ENCODE measurements at places on chromosomes 3 and 15. TPM values are rescaled to one million over a fixed set of nuclear protein-coding genes. Genes with fewer than 3 reads are reported as not detected.

DNA sequence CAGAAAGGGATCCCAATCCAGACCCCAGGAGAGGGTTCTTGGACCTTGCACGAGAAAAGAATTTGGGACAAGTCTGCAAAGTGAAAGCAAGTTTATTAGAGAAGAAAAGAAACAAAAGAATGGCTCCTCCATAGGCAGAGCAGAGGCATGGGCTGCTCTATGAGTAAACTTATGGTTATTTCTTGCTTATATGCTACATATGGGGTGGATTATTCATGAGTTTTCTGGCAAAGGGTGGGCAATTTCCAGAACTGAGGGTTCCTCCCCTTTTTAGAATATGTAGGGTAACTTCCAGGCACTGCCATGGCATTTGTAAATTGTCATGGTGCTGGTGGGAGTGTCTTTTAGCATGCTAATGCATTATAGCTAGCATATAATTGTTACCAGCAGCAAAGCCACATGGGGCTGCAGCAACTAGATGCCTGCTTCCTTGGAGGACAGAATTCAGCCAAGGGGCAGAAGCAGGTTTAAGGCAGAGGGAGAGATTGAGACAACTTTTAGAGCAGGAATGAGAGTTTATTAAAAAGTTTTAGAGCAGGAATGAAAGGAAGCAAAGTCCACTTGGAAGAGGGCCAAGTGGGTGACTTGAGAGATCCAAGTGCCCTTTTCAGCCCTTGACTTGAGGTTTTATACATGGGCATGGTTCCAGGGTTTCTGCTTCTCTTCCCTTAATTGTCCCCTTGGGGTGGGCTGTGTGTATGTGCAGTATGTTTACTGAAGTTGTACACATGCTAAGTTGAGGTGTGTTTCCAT, 41.3 kb downstream of the METTL6 start:
- DNase-seq = no peak

DNA sequence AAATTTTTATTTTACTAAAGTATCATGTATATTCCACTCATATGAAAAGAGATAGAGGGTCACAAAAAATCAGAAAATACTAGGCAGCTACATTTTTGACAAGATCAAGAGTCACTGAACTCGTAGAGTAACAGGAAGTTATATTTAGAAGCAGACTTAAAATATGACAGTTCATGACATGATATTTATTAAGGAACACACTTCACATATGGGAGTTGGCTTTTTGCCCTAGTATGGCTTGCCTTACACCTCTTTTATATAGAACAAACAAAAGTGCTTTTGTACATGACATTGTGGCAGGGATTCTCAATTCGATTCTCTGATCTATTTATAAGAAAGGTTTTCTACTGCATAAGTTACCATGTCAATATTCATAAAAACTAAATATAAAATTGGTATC, 80.1 kb upstream of the GBE1 start:
- DNase-seq = no peak

The NR1I2 gene
- total RNA-seq = not detected

The GALNT15 gene
- 2.1 TPM for total RNA-seq

The HTR3E gene
- total RNA-seq = not detected

DNA sequence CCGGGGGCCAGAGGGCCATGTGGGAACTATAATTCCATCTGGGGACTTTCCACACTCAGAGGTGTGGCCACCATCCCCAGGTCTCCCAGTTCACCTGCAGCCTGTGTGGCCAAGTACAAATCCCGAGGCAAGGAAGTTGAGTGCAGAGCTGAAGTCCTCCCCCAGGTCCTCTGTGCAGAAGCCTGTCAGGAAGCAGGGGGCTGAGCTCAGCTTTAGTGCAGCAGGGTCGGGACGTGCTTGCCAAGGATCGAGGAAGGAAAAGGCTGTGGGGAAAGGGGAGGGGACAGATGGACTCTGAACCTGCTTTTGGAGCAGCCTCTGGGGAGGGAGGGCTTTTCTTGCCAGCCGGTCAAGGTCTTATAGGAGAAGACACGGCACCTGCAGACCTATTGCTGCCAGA, 67.7 kb downstream of the CHRNA7 start:
- no peak for DNase-seq

DNA sequence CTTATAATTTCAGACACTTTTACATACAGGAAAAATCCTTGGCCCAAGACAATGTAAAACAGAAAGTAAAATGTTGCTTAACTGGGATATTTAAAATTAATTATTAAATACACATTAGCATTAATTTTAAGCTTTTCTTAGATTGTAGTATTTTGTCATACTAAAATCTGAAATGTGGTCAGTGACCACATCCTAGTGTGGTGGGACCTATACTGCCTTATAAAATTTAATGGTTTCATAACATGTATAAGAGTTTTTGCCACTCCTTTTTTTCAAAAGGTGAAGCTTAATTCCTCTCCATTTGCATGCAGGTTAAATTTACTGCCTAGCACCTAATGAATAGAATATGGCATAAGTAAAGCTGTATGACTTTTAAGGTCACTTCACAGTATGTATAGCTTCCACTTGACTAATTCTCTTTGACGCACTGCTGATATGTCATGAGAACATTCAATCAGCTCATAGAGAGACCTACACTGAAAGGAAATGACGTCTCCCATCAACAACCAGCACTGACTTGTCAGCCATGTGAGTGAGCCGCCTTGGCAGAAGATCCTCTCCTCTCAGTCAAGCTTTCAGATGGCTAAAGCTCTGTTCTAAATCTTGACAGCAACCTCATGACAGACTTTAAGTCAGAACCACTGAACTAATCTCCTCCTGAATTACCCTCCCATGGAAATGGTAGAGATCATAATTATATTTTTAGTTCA, 847.8 kb downstream of the SI start:
- no peak for DNase-seq

GRCh38 chr3:172685331-172686214, 25.3 kb downstream of the NCEH1 start:
- DNase-seq = peak; percentile 58

- no peak for DNase-seq
Observed at GRCh38 chr3:195597848-195598247, 14.1 kb upstream of the APOD start.

GRCh38 chr3:185537369-185537970, 14.9 kb downstream of the LIPH start:
- DNase-seq = peak; percentile 68

The GJD2 gene
- total RNA-seq = not detected

GRCh38 chr3:136490646-136491405, 240.7 kb downstream of the PCCB start:
- no peak for DNase-seq

GRCh38 chr3:41188306-41188705, 11.0 kb upstream of the CTNNB1 start:
- DNase-seq = no peak

The SST gene
- not detected for total RNA-seq

DNA sequence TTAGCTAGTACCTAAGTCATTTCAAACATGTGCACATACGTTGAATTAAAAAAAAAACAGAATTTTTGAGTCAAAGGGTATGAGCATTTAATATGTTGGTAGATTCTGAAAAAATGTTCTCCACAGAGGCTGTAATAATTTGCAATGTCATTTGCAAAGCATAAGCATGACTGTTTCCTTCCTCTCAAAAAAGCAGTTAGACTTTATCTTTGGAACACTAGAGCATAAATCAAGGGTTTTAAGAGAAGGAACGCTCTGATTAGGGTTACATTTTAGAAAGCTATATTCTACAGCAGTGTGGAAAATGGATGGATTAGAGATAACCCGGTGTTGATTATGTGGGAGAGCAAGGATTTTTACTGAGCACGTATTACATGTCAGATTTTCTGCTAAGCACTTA, 193.7 kb downstream of the WDR72 start:
- no peak for DNase-seq

DNA sequence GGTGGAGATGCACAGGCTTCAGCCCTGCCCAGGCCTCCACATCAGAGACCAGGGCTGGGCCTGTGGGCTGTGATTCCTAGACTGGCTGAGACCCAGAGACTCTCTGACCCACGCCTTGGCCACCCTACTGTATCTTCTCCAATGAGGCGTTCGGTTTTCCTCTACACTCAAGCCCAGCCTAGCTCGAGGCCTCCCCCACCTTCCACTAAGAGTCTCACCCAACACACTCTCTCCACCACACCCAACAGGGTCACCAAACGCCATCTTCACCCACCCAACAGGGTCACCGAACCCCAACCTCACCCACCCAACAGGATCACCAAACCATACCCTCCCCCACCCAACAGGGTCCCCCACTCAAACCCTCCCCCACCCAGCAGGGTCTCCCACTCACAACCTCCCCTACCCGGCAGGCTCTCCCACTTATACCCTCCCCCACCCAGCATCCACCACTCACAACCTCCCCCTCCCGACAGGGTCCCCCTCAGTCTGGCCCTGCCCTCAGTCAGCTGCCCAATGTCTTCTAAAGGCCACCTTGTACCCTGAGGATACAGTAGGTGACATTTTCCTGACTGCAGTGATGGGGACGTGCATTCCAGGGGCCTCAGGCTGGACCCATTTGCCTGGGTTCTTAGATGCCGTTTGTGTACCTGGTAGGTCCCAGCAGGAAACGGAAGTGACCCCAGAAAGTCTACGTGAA, 20.4 kb downstream of the CFAP100 start:
- no peak for DNase-seq

The AGTR1 gene
- total RNA-seq = 5.1 TPM

GRCh38 chr3:61181874-61182273, 69.4 kb downstream of the FHIT start:
- peak; percentile 18 for DNase-seq

The SLC22A13 gene
- 0.29 TPM for total RNA-seq

The SPSB4 gene
- 0.58 TPM for total RNA-seq

The GOLGA8A gene
- total RNA-seq = 27.3 TPM

The FBXO45 gene
- 11.8 TPM for total RNA-seq

GRCh38 chr3:2218375-2218774, 119.7 kb downstream of the CNTN4 start:
- no peak for DNase-seq

DNA sequence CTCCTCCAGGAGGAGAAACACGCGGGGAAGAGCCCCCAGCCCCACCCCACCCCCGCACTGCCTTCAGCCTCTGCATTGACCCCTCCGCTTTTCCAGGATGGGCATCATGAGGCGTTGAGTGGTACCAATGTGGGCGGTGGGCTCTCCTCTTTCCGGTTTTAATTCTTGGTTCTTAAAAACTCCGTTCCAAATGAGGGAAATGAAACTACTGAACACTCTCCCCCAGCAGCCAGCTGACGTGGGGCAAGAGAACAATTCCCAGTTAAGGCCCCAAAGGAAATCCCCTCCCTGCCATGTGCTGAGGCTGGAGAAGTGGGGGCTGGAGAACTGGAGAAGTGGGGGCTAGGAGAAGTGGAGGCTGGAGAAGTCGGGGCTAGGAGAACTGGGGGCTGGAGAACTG, 5.3 kb upstream of the NRROS start:
- DNase-seq = no peak

- peak; percentile 58 for DNase-seq
Observed at GRCh38 chr3:129855832-129856419, 37.6 kb downstream of the TMCC1 start.

GRCh38 chr3:143203848-143204247, 84.3 kb downstream of the CHST2 start:
- peak; percentile 49 for DNase-seq

The GOLGA6B gene
- not detected for total RNA-seq

The PLSCR2 gene
- total RNA-seq = not detected

The SLC12A8 gene
- 6.4 TPM for total RNA-seq

The UBAP1L gene
- 0.38 TPM for total RNA-seq

DNA sequence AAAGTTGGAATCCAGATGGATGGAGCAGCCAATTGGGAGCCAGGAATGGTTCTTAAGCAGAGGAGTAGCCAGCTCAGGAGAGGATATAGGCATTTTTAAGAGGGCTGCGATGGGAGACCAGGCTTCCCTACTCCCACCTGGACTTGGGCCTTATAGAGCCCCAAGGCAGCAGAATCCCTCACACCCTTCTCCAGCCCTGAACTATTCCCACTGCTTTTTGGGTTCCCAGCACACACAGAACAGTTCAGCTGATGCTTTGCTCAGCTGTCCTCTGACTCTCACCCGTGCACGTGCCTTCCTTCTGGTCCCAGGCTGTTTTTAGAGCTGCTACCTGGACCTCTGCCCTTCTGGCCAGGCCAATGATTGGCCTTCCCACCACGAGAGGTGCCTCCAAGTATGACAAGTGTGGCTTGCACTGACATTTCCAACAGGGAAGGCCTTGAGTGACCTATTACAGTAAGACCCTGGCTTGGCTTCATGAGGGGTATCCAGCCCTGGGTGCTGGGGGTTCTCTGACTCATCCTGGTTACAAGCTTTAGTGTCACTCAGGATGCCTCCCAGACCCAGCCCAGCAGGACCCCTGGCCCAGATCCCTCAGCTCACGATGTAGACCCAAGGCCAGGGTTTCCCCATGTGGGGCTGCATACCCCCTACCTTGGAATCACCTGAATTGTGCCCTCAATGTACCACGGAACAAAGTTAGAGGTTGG, 25.2 kb downstream of the NOX5 start:
- DNase-seq = no peak

The GAP43 gene
- 0.45 TPM for total RNA-seq

The SLC27A2 gene
- not detected for total RNA-seq

The ADCY5 gene
- 0.45 TPM for total RNA-seq

- DNase-seq = no peak
Observed at GRCh38 chr15:70355275-70355795, 257.6 kb upstream of the TLE3 start.

The CLDN16 gene
- total RNA-seq = not detected

DNA sequence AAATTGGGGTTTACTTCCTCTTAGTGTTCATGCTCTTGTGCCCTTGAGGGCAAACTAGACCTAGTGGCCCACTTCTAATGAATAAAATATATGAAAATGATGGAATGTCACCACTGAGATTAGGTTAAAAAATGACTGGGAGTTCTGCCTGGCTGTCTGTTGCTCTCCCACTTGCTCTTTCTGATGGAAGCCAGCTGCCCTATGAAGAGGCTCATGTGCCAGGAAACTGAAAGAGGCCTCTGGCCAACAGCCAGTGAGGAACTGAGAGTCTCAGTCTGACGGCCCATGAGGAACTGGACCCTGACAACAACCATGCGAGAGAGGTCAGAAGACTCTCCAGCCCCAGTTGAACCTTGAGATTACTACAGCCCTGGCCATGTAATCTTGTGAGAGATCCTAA, 107.1 kb upstream of the FHIT start:
- no peak for DNase-seq

DNA sequence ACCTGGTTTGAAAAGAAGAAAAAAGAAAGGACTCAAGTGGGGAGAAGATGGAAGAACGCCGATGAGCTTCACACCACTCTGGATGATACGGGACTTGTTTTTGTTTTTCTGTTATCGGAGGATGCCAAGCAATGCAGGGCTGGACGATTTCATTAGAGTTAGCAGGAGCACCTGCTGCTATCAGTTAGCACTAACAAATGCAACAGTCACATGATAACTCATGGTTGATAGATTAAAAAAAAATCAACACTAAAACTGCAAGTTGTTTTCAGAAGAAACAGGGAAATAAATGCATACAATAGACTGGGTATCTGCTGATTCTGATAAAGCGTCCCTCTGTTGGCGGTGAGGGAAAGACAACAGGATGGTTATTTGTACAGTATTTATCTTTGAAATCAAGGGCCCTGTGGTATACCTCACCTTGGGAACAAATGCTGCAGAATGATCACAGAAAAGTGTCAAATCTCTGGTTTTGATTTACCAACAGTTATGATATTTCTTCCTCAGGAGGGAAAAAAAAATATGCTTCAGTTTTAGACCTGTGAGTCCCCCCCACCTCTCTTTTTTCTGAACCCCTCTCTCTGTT, 575.1 kb downstream of the FOXP1 start:
- peak; percentile 80 for DNase-seq

GRCh38 chr3:178964551-178964950, 107.1 kb downstream of the ZMAT3 start:
- DNase-seq = no peak

GRCh38 chr3:126389112-126389793, 5.5 kb upstream of the CFAP100 start:
- peak; percentile 59 for DNase-seq

The GREM1 gene
- 138 TPM for total RNA-seq

Data from LHCN-M2 (cell line).